ENCODE measurements at places on chromosomes 11 and 22.

DNA sequence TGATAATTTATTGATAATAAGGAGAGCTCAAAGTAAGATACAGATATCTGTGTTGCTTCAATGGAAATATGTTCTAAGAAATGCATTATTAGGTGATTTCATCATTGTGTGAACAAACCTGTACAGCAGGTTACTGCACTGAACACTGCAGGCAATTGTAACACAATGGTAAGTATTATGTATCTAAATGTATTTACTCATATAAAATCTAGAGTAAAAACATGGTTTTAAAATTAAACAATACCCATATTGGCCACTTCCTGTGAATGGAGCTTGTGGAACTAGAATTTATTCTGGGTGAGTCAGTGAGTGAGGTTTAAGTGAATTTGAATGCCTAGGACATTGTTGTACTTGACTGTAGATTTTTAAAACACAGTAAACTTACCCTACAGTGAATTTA lies 722.9 kb upstream of the RAG2 start:
- no peak for DNase-seq
- H3K4me1 ChIP-seq, result no peaks in the 10 kb centered on the region
- no peaks in the 10 kb centered on the region for H3K36me3 ChIP-seq
- H3K4me3 ChIP-seq, result no peak overlapping the region

DNA sequence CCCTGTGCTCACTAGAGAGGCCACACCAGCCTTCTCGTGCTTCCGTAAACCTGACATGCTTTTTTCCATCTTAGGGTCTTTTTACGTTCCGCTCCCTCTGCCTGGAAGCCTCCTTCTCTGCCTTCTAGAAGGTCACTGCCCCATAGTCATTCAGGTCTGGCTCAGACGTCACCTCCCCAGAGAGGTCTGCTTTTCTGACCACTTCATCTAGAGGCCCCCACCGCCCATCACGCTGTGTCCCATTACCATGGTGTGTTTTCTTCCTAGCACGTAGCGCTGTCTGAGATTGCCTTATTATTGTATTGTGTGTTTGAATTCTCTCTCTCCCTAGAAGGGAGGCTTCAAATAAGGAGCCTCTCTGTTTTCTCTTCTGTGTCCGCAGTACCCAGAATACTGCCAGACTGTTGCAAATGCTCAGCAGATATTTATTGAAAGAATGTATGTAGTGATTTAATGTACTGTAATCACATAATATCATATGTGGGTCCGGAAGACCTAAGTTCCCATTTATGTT lies 10.0 kb downstream of the TAB1 start:
- H3K36me3 ChIP-seq, result no peaks in the 10 kb centered on the region
- peak overlapping the region; percentile 1 for H3K4me3 ChIP-seq
- H3K4me1 ChIP-seq, result peaks cover 17% of the 10 kb centered on the region
- DNase-seq, result no peak
- H3K27ac ChIP-seq, result peak overlapping the region; percentile 48

- H3K27me3 ChIP-seq, result peaks cover 2% of the 10 kb centered on the region
- no peak overlapping the region for H3K4me3 ChIP-seq
- H3K36me3 ChIP-seq, result no peaks in the 10 kb centered on the region
- H3K27ac ChIP-seq, result no peak overlapping the region
- peaks cover 3% of the 10 kb centered on the region for H3K4me1 ChIP-seq
- DNase-seq, result no peak
These were observed 11.3 kb downstream of the FAR1 start for GRCh38 chr11:13679768-13680167.

- no peak for DNase-seq
- H3K4me3 ChIP-seq, result no peak overlapping the region
- no peak overlapping the region for H3K27ac ChIP-seq
- H3K36me3 ChIP-seq, result no peaks in the 10 kb centered on the region
- H3K27me3 ChIP-seq, result peaks cover 9% of the 10 kb centered on the region
These were observed 61.8 kb downstream of the CYTH4 start for GRCh38 chr22:37343863-37344734.

GRCh38 chr11:3849297-3849874 lies 6.1 kb upstream of the STIM1 start:
- DNase-seq, result no peak
- H3K27ac ChIP-seq, result no peak overlapping the region
- no peak overlapping the region for H3K4me3 ChIP-seq
- no peaks in the 10 kb centered on the region for H3K36me3 ChIP-seq
- H3K4me1 ChIP-seq, result no peaks in the 10 kb centered on the region

DNA sequence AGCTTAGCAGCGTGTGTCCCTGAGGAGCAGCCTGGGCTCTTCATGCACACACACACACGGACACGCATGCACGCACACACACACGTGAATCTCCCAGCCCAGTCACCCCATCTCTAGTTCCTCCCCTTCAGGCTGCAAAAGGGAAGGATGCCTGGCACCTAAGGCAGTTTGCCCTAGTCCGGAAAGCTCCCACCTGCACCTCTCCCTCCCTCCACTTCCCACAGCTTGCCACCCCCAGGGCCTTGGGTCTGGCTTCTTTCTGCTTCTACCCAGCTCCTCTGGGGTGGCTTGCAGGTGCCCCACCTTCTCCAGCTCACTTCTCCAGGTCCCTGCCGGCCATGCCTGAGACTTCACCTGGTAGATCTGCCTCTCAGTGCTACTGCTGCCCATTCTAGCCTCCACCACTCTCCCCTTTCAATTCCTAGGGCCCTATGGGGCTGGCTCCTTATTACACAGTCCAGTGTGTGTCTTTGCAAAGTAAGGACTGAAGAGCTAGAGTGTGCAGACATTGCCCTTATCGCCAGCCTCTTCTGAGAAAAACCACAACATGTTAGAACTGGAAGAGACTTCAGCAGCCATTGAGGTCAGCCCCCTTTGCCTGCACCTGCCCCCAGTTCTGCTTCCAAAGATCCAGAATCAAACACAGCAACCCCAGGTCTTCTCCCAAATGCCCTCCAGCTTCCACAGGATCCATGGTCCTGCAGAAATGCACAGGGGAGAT lies 33.5 kb upstream of the CHST1 start:
- H3K36me3 ChIP-seq, result peaks cover 8% of the 10 kb centered on the region
- no peak overlapping the region for H3K4me3 ChIP-seq
- DNase-seq, result no peak
- H3K4me1 ChIP-seq, result no peaks in the 10 kb centered on the region
- peaks cover 4% of the 10 kb centered on the region for H3K27me3 ChIP-seq

- H3K4me3 ChIP-seq, result no peak overlapping the region
- peaks cover 15% of the 10 kb centered on the region for H3K27me3 ChIP-seq
- H3K36me3 ChIP-seq, result no peaks in the 10 kb centered on the region
These were observed 65.2 kb downstream of the DGCR2 start for GRCh38 chr22:19056951-19057401.

GRCh38 chr11:114142707-114143106 lies 83.2 kb downstream of the ZBTB16 start:
- H3K36me3 ChIP-seq, result peaks cover 6% of the 10 kb centered on the region
- H3K27ac ChIP-seq, result no peak overlapping the region
- DNase-seq, result no peak
- H3K27me3 ChIP-seq, result peaks cover 3% of the 10 kb centered on the region

- no peaks in the 10 kb centered on the region for H3K36me3 ChIP-seq
- DNase-seq, result no peak
- H3K4me1 ChIP-seq, result peaks cover 10% of the 10 kb centered on the region
These were observed 711 bp upstream of the ZPR1 start for GRCh38 chr11:116788534-116788933.

GRCh38 chr11:130426223-130426836 lies 2.1 kb downstream of the ADAMTS8 start:
- peaks cover 13% of the 10 kb centered on the region for H3K27me3 ChIP-seq
- no peak for DNase-seq
- no peaks in the 10 kb centered on the region for H3K36me3 ChIP-seq
- H3K4me1 ChIP-seq, result peaks cover 10% of the 10 kb centered on the region

GRCh38 chr11:121415856-121416255 lies 36.3 kb upstream of the SORL1 start:
- no peak overlapping the region for H3K27ac ChIP-seq
- H3K4me3 ChIP-seq, result no peak overlapping the region
- H3K27me3 ChIP-seq, result no peaks in the 10 kb centered on the region
- DNase-seq, result no peak
- no peaks in the 10 kb centered on the region for H3K4me1 ChIP-seq

DNA sequence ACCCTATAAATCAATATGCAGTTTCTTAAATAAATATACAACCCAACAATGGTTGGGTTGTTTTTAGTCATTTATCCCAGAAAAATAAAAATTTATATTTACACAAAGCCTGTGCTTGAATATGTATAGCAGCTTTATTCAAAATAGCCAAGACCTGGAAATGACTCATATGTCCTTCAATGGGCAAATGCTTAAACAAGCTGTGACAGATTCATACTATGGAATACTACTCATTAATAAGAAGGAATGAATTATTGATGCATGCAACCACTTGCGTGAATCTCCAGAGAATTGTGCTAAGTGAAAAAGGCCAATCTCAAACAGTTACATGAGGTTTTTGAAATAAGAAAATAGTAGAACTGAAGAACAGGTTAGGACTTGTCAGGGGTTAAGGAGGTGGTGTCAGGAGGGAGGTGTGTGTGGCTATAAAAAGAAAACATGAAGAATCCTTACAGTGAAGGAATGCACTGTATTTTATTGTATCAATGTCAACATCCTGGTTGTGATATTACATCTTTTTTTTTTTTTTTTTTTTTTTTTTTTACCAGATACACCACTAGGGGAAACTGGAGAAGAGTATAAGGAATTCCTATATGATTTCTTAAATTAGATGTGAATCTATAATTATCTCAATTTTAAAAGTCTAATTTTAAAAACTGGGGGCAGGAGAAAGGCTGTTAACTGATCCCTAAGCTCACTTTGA lies 82.4 kb upstream of the CD44 start:
- no peaks in the 10 kb centered on the region for H3K4me1 ChIP-seq
- no peaks in the 10 kb centered on the region for H3K27me3 ChIP-seq

DNA sequence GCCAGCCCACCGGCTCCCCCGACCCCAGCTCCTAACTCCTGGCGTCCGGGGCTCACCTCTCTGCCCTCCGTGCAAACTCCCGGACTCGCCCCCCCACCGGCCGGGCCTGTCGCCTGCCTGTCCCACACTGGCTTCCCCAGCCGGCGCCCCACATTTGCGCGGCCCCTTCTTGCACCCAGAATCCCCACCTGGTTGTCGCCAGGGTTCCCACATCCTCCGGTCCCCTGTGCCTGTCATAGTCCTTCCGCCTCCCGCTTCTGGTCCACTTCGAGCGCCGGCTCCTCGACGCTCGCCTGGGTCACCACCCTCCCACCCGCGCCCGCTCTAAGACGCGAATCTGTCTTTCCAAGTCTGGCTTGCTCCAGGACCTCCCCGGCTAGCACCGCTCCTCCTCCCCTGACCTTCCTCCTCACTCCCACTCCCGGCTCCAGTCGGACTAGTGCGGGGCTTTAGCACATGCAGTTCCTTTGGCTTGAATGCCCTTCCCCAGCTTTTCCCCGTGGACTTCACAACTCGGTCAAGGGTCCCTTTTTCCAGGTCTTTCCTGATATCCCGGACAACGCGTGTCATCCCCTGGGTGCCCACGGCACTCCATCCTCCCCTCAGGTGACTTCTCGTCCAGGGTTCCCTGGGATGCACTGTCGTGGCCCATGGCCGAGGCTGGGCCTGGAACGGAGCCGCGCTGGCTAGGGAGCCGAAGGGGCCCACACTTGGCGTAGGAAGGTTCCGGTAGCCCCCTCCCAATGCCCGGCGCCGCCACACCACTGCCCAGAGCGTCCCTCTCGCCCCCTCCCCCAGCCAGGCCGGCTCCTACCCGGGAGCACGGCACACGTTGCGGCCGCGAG lies 635 bp downstream of the SCARF2 start:
- H3K27me3 ChIP-seq, result peaks cover 24% of the 10 kb centered on the region
- no peaks in the 10 kb centered on the region for H3K36me3 ChIP-seq
- peaks cover 8% of the 10 kb centered on the region for H3K4me1 ChIP-seq
- no peak for DNase-seq
- peak overlapping the region; percentile 87 for H3K4me3 ChIP-seq
- no peak overlapping the region for H3K27ac ChIP-seq

GRCh38 chr22:24231706-24232105 lies 13.2 kb downstream of the GGT5 start:
- no peaks in the 10 kb centered on the region for H3K4me1 ChIP-seq
- DNase-seq, result no peak
- no peak overlapping the region for H3K4me3 ChIP-seq

DNA sequence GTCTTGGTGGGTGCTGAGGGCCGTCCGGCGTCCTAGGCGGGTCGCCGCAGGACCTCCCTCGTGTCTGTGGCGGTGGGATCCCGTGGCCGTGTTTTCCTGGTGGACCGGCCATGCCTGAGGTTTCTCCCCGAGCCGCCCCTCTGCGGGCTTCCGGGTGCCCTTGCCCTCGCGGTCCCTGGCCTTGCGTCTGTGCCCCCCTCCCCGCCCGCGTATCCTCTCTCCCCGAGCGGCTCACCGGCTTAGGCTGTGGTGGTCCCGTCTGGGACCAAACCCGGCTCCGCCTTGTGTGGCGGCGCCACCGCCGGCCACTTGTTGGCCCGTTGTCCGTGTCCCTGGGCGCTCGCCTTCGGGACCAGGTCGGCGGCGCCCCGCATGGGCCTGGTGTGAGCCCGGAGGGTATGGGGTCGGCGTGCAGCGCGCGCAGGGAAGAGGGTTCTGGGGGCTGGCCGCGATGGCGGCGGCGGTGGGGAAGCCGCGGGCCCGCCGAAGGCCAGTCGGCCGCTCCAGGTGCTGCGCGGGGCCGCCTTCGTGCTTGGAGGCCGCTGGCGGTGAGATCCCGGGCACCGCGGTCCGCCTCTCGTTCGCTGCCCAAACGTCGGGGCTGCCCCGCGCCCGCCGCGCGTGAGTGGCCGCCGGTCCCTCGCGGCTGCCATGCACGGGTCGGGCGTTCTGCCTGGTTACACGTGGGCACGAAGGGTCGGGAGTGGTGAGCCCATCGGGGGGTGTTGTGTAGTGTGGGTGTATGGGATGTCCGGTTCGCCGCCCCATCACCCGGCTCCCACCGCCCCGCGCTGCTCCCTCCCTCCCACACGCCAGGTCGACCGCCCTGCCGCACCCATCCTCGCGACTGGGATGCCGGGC lies 3899.1 kb upstream of the OR11H1 start:
- no peaks in the 10 kb centered on the region for H3K4me1 ChIP-seq
- H3K27me3 ChIP-seq, result peaks cover 20% of the 10 kb centered on the region
- no peak overlapping the region for H3K4me3 ChIP-seq
- peaks cover 19% of the 10 kb centered on the region for H3K36me3 ChIP-seq
- H3K27ac ChIP-seq, result no peak overlapping the region

DNA sequence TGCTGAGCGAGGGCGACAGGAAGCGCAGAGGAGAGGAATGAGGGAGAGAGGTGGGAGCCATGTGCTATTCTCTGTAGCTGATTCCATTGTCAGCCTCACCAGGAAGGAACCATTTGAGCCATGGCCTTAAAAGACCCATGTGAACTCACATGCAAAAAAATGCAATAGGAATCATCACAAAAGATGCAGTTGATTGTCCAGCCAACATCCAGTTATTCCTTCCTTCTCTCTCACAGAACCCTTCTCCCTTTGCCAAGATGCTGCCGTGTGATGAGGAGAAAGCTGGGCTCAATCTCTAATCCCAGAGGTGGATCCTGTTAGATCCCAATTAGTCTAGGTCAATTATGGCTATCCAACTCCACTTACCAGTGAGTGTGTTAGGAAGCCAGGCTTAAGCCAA lies 58.2 kb upstream of the RRAS2 start:
- H3K4me1 ChIP-seq, result peaks cover 10% of the 10 kb centered on the region
- H3K4me3 ChIP-seq, result no peak overlapping the region
- H3K36me3 ChIP-seq, result no peaks in the 10 kb centered on the region
- H3K27ac ChIP-seq, result no peak overlapping the region

- H3K4me3 ChIP-seq, result no peak overlapping the region
- no peaks in the 10 kb centered on the region for H3K36me3 ChIP-seq
- peaks cover 2% of the 10 kb centered on the region for H3K4me1 ChIP-seq
- no peak for DNase-seq
- H3K27ac ChIP-seq, result no peak overlapping the region
- H3K27me3 ChIP-seq, result peaks cover 3% of the 10 kb centered on the region
These were observed 38.3 kb upstream of the GNB1L start for GRCh38 chr22:19892925-19893324.

GRCh38 chr11:14902650-14903350 lies 10.8 kb upstream of the CYP2R1 start:
- H3K4me1 ChIP-seq, result peaks cover 3% of the 10 kb centered on the region
- peaks cover 10% of the 10 kb centered on the region for H3K27me3 ChIP-seq
- DNase-seq, result no peak
- H3K27ac ChIP-seq, result no peak overlapping the region
- no peaks in the 10 kb centered on the region for H3K36me3 ChIP-seq

All from glutamatergic neuron (in vitro differentiated cells).